ENCODE measurements at places on chromosomes 2 and 18. TPM values are rescaled to one million over a fixed set of nuclear protein-coding genes. Genes with fewer than 3 reads are reported as not detected.

Gene MARCO
- 6.0 TPM for total RNA-seq

Gene GYPC
- total RNA-seq, result 129 TPM

Gene SLC11A1
- total RNA-seq, result 28.9 TPM

Gene SIX3
- total RNA-seq, result not detected

- DNase-seq, result no peak
Measured at GRCh38 chr2:27798486-27798885, 27.0 kb downstream of the MRPL33 start.
